ENCODE measurements at places on chromosomes 3 and 15.

GRCh38 chr15:56758770-56759449 lies 25.6 kb upstream of the ZNF280D start:
- no peak for DNase-seq

DNA sequence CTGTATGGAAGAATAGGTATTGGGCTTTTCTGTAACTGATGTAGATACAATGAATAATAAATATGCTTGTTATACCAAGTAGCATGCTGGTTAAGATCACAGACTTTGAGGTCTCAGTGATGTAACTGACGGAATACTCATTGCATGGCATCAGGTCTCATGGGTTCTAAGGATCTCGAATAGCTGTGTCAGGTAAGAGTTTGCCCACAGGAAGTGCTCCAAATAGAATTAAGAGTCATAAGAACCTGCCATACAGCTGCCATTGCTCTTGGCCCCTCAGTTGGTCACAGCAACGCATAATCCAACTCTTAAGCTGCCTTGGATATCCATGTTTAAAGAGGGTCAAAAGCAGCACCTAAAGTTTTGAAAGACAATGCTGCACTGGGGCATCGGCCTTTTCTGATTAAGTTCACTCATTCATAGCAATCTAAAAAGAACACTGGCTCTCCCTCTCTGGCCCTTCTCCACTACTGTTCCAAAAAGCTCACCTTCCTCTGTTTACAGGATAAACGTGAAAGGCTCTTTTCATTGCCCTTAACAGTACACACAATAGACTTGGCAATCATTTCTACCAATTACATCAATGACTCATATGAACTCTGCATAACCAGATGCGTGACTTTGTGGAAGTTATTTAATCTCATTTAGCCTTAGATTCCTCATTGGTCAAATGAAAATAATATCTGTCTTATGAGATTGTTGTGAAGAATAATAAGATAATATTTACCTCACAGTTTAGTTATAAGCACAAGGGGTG lies 74.6 kb downstream of the ZBTB20 start:
- DNase-seq = no peak

DNA sequence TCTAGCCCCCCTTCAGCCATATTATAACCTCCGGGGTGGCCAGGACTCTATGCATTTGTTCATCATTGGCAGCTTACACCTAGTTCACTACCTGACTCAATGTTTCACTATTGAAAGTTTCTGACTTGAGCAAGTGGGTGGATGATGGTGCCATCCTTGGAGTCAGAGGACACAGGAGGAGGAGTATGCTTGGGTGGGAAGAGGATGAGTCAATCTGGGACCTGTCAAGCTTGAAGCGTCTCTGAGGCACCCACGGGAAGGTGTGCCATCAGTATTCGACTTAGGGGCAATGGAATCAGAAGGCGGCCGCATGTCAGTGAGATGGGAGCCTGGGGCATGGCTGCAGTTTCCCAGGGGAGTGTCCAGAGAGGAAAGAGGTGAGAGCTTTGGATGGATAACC lies 133.3 kb downstream of the EPHB1 start:
- no peak for DNase-seq

DNA sequence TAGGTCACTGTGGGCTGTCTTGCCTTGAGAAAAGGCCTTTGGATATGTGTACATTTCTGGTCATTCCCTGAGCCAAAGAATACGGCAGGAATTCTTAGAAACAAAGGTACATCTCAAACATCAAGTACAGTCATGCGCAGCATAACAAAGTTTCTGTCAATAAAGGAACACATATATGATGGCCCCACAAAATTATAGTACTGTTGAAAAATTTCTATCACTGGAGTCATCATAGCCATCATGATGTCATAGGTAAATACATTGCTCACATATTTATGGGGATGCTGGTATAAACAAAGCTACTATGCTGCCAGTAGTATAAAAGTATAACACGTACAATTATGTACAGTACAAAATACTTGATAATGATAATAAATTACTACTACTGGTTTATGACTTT lies 38.9 kb upstream of the NECTIN3 start:
- DNase-seq = no peak

DNA sequence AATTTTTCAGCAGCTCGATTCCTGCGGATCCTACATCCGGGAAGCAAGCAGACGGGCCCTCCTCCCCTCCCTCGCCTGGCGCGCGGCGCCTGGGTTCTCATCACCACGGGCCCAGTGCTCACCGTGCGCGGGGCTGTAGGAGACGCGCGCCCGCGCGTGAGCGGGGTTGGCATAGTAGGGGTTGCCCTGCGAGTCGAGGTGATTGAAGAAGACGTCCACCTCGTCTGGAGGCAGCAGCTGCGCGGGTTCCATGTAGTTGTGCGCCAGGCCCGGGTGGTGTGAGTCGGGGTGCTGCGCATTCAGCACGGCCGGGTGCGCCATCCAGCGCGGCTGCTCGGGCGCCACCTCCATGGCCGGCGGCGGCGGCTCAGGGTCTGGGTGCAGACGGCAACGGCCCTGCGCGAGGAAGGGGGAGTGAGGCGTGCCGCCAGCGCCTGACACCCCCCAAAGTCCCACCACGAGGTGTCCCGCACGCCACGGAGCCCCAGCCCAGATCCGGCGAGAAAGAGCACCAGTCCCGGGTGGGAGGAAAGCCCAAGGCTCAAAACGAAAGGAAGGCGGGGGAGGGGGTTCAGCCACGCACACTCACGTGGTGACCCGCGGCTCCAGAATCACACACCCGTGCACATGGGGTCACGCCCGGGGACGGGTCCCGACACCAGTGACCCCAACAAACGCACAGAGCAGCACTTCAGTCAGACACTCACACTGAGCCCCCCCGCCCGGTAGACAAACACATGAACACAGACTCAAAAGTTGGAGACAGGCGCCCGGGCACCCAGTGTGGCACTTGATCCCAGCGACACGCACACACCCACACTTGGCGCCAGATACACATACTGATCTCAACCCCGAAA lies 6.1 kb downstream of the GATA2 start:
- DNase-seq = no peak

- no peak for DNase-seq
These were observed 4.8 kb downstream of the MESD start for GRCh38 chr15:80984856-80985255.

DNA sequence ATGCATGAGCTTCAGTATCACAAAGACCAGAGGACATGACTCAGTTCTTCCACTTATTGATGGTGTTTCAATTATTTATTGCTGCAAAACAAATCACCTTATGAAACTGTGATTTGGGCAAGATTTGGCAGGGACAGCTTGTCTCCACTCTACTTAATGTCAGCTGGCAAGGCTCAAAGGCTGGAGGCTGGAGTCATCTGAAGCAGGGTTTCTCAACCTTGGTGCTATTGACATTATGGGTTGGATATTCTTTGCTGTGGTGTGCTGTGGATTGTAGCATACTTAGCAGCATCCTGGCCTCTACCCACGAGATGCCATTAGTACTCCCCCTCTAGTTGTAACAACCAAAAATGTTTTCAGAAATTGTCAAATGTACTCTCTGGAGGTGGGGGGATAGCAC lies 138.8 kb upstream of the PEX5L start:
- DNase-seq = no peak

DNA sequence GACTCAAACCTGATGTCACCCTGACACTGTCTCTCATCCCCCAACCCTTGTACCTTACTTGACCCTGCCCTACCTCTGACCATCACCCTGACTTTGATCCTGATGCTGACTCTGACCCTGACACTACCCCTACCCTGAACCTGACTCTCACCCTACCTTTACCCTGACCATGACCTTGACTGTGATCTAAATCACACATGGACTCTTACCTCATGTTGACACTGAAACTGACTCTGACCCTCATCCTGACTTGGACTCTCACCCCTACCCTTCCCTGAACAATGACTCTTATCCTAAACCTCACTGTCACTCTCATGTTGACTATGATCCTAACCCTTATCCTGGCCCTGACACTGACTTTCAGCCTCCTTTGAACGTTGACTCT lies 21.7 kb upstream of the SLC25A26 start:
- DNase-seq = no peak

- no peak for DNase-seq
These were observed 104.3 kb downstream of the PPM1L start for GRCh38 chr3:160860346-160860745.

DNA sequence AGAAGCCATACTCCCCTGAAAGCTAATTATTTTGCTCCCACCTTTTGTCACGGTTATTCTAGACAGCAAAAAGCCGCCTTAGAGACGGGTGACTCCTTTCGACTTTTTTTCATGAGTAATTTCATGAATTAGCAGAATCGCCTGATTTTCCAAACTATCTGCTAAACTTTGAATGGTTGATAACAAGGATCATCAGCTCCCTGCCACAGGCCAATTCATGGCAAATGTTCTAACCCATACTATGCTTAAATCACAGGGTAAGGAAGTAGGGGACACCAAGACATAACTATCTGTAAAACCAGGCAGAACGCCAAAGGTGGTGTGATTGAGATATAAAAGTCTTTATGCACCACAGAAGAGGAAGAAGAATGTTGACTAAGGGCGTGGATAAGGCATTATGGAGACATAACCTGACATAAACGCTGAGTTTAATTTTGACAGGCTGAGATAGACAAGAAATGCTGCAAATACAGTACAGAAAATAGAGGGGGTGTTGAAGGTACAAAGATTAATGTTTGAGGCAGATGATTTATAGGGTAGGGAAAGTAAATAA lies 891 bp upstream of the DMXL2 start:
- no peak for DNase-seq

DNA sequence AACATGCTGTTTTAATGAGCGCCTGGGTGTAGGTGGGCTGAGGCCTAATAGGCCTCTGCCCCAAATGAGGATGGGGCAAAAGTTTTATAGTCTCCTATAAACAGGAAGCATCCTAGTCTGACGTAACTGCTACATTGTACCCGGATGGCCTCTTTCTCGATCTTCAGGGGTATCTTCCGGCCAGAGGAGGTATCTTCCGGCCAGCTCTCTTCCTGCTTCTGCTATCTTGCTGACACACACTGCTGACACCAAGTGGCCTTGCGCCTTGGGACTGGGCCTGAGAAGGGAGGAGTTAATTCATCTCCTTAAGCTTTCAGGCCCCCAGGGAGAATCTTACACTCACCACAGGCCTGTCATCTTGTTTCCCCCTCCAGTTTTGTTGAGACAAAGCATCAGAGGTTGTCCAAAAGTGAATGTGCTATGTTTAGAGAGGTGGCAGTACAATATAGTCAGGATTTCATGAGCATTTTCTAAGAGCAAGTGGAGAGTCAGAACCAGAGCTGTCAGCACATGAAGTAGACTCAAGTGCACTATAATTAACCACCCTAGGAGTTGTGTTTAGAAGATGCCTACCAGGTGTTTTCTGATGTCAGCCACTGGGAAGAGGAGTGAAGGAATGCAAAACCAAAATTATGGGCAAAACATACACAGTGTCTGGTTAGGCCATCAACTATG lies 15.6 kb upstream of the IGSF10 start:
- no peak for DNase-seq

- DNase-seq = no peak
These were observed 78.4 kb upstream of the RASGRF1 start for GRCh38 chr15:79168922-79169456.

DNA sequence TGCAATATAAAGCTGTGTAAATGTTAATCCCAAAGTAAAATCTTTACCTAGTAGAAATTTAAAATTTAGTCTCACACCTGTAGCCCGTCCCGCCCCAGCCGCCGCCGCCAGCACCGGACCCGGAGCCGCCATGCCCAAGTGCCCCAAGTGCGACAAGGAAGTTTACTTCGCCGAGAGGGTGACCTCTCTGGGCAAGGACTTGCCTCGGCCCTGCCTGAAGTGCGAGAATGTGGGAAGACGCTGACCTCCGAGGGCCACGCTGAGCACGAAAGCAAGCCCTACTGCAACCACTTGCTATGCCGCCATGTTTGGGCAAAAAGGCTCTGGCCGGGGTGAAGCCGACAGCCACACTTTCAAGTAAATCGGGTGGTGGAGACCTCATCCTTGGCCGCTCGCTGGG lies 22.1 kb upstream of the TOP2B start:
- DNase-seq = no peak

DNA sequence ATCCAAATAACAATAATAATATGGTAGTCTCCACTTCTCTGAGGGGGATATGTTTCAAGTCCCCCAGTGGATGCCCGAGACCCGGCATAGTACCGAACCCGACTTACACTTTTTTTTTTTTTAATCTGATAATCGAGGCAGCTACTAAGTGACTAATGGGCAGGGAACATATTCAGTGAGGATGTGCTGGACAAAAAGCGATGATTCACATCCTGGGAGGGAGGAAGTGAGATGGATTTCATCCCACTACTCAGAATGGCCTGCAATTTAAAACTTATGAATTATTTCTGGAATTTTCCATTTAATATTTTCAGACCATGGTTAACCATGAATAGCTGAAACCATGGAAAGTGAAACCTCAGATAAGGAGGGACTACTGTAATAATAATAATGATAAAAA lies 49.5 kb upstream of the SELENOK start:
- DNase-seq = no peak

- no peak for DNase-seq
These were observed 48.0 kb upstream of the C15orf61 start for GRCh38 chr15:67472957-67473356.

- DNase-seq = no peak
These were observed 19.4 kb downstream of the CMTM8 start for GRCh38 chr3:32257641-32258438.

DNA sequence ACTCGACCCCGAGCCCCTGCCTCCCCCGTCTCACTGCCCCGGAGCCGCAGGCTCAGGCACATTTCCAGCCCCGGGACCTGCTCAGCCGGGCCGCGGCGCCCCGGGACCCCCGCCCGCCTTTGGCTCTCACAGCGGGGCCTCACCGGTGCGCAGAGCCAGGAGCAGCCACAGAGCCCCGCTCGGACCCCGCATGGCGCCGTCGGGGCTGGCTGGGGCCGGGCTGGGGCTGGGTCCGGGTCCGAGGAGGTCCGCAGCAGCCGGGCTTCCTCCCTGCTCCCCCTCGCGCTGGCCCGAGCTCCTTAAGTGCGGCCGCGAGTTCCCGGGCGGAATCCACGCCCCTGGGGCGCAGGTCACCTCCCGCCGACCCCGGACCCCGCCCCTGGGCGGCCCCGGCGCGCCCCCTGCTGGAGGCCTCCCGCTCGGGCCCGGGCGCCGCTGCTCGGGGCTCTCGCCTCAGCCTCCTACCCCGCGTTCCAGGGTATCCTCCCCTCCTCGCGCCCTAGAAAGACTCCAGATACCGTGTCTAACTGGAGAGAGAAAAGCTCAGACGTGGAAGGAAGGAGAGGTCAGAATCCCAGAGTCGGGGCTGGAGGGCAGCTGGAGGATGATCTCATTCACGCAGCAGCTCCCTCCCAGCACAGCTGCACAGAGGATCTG lies at the start of gene MELTF:
Gene MELTF (minus strand): TSS at position 307 of the 657 bp plus-strand sequence. CDS start 115 bp downstream, at position 192.
- peak; percentile 58 for DNase-seq

- no peak for DNase-seq
These were observed 283.2 kb upstream of the ICE2 start for GRCh38 chr15:60762167-60762566.

GRCh38 chr3:48617559-48617958 lies 4.0 kb downstream of the TMEM89 start:
- no peak for DNase-seq

DNA sequence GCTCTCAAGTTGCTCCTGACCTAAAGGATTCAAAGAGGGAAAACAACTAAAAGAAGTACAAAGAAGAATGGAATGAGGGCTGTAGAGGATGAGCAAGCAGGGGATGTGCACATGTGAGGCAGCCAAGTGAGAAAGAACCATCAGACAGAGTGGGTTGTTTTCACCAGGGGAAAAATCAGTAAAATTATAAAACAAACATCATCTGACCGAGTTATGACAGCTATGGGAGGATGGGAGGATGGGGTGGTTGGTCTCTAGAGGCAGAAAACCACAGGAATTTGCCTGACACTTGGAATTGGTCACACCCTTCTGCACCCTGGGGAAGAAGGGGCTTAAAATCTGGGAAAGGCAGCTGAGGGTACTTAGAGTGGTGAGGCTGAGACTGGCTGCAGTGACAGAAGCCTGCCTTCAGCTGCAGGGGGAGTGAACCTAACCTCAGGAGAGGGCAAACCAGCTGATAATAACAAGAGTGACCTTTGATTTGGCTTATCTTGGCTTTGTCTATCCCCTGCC lies 10.1 kb downstream of the ARHGAP31 start:
- DNase-seq = no peak
